ENCODE measurements at places on chromosomes 16 and 17.

GRCh38 chr17:20315821-20316220 is 151.5 kb downstream of the LGALS9B start:
- DNase-seq = no peak

DNA sequence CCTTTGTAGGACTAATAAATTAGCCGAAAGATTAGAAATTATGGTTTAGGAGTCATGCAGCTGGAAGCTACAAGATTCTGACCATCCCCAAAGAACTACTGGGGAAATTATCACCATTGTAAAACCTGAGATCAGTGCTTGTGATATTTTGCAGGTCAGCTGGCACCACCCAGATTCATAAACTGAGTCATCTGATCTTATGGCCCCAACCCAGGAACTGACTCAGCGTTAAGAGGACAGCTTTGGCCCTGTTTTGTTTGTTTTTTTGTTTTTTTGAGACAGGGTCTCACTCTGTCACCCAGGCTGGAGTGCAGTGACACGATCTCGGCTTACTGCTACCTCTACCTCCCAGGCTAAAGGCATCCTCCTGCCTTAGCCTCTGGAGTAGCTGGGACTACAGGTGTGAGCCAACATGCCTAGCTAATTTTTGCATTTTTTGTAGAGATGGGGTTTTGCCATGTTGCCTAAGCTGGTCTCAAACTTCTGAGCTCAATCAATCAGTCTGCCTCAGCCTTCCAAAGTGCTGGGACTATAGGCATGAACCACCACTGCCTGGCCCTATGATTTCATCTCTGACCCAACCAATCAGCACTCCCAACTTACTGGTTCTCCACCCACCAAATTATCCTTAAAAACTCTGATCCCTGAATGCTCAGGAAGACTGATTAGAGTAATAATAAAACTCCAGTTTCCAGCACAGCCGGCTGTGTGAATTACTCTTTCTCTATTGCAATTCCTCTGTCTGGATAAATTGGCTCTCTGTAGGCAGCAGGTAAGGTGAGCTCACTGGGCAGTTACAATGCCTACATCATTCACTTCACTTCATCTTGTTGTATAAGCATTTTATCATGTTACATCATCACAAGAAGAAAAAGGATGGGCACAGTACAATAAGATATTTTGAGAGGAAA is 79.4 kb upstream of the KSR1 start:
- DNase-seq = peak; percentile 65

GRCh38 chr16:10961231-10961630 is 16.9 kb downstream of the CLEC16A start:
- no peak for DNase-seq

DNA sequence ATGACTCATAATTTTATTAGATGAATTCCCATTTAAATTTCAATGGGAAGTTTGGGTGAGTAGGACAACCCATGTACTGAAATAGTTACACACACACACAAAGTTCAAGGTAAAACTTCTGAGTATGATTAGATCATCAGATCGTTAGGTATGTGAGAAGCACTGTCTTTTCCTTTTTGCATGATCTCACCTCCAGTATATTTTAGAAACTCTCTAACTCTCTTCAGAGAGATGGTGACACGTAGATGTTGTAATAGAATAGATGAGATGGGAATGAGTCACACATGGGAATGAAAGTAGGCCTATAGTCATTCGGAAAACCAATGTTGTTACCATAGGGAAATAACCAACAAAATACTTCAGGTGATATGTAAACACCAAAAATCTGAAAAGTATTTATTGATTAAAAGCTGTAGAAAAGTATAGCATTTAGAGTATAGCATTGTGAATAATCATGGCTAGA is 22.2 kb downstream of the KRT23 start:
- no peak for DNase-seq

All from Panc1 (cell line).